ENCODE measurements at places on chromosomes 3 and 15.

DNA sequence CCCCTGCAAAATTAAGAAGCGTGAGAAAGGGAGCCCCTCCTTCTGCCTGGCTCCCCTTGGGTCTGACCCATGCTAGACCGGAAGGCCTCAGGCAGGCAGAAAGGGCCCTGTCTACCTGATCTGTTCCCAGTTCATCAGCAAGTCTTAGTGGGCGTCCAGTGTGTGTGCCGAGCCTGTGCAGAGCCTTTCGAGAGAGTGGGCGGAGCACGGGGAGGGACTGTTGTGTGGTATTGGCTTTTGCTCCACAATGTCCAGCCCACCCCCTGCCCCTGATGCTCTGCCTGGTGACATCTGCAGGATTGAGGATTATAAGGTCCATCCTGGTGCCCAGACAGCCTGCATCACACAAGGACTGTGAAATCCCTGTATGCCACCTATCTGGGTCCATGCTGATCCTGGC lies 82.9 kb downstream of the CHDH start:
- no peak for DNase-seq

GRCh38 chr3:167716920-167717319 lies 17.8 kb downstream of the PDCD10 start:
- DNase-seq, result no peak

- no peak for DNase-seq
These were observed 14.7 kb downstream of the TM4SF4 start for GRCh38 chr3:149489060-149489690.

- DNase-seq, result no peak
These were observed 71.9 kb downstream of the CSNK1G1 start for GRCh38 chr15:64284042-64284441.

DNA sequence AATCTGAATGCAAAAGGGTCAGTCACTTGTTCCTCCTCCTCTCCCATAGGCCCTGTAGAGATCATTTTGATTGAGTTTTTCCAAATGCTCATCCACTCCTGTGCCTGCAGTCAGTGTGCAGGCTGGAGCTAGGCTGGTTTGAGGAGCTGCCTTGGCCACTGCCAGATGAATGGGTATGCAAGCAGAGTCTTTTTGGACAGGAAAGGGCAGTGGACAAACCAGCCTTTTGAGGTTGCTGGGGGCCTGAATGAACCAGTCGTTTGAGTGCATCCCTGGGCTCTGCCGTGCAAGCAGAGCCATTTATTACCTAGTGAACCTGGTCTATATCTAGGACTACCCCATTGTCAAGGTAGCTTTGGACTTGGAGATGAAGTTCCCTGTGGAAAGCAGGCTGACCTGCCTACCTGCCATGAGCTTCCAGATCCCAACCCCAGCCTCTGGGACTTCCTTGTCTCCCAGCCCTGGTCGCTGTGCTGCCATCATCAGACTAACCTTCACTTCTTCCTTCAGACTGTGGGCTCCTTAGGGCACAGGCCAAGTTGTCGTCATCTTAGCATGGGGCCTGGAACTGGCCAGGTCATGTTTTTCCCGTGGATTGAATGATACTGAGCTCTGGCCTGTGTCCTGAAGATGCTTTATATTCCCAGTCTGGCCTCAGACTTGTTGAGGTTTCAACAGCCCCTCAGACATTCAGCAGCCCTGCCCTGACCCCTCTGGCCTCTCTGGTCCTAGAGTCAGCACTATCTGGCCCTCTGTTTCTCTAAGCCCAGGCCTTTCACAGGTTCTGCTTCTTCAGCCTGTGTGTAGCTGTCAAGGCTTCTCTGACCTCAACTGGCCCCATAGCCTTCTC lies 55.5 kb upstream of the PRR23C start:
- no peak for DNase-seq

DNA sequence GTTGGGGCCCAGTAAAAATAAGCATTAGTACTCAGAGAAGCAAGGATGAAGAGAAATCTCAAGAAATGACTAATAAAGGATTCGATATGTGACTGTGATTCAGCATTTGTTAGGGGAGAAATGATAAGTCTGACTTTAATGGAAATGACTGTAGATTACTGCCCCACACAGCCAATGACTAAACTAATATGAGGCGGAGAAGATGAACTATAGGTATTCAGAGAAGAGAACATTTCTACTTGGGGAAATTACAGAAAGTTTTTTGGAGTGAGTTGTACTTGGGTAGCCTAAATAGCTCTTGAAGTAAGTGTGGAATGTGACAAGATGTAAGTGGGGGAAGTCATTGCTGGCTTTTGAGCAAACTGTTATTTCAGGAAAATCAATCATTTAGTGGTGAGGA lies 380.0 kb downstream of the PDCD6IP start:
- DNase-seq, result no peak

DNA sequence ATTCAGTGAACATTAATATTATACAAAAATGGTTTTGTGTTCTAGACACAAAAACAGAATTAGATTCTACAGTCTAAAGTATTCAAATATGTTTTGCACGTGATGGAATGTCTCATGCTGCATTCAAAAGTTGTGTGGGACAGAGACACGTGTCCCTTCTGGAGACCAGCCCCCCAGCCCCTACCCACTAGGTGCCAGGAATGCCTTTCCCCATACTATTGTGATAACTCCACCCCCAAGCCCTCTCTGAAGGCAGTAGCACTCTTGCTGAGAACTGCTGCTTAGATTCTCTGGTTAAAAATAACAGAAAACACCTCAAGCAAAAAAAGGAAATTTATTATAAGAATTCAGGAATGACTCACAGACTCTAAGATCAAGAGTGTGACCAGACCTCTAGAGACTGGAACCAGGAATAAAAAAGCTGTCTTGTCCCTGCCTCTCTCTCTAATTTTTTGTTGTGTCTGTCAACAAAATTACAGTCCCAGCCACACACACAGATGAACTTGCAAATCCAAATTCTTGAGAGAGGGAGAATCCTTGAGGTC lies 57.7 kb downstream of the PXYLP1 start:
- no peak for DNase-seq

DNA sequence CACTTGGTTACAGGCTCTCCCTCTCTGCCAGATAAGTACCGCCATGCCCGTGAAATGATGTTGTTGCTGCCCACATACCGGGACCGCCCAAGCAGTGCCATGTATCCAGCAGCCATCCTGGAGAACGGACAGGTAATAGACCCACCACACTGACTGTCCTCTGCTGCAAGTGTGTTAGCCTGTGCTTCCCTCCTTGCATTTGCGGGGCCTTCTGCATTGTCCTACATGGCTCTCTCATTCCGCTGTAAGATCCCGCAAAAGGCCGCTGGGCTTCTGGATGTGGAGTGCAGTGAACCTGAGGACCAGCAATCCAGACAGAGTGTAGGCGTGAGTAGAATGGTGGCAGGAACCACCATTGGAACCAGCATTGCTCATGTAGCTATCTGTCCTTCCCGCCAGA lies 10.6 kb upstream of the MANF start:
- no peak for DNase-seq

DNA sequence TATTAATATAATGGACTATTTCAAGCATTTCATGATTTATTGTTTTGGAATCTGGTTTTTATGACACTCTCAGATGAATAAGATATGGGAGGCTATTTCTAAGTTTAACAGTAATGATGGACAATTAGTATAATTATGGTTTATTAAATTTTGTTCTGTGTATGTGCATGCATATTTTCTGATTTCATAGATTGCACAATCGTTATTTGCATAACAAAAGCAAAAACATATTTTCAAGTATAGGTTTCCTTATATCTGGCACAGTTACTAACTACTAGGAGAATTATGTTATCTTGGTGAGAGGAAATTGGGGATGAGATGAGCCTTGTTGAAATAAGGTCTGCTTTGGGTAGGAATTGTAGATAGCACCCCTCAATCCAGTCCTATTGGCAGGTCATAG lies 413.1 kb downstream of the MCTP2 start:
- no peak for DNase-seq

DNA sequence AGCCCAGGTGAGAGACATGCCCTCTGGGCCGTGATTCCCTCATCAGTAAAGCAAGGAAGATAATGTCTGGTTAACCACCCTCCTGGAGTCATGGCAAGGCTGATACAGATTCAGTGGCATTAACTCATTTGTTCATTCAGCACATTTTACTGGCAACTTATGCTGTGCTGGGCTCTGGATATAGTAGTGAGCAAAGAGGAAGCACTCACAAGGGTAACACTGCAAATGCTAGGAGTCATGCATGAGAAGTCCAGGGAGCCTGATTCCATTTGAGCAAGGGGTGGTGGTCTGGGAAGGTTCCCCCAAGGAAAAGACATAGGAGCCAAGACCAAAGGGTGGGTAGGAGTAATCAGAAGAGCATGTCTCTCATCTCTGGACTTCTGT lies 50.2 kb downstream of the SMAD3 start:
- DNase-seq, result no peak

DNA sequence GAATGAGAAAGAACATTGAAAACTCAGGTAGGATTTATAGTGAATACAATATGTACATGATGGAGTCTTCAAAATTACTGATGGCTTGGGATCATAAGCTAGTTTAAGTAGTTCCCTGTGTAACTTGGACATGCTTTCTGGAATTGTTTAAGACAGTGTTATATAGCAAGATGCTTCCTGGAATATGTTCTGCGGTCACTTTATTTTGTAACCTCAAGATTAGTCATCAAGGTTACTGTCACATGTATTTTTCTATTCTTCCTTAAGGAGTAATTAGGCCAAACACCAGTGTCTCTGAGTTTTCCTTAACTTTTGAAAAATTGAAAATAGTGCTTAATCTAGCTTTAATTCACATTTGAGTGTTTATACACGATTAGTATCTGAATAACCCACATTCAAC lies 760.3 kb upstream of the ARRDC4 start:
- no peak for DNase-seq

GRCh38 chr15:26665957-26666791 lies 106.7 kb downstream of the GABRB3 start:
- no peak for DNase-seq

GRCh38 chr3:23944007-23944783 lies 891 bp upstream of the NR1D2 start:
- DNase-seq, result no peak

GRCh38 chr3:110528305-110529121 lies 543.1 kb upstream of the NECTIN3 start:
- no peak for DNase-seq

- DNase-seq, result no peak
These were observed 457.5 kb upstream of the ALCAM start for GRCh38 chr3:104909198-104909597.

GRCh38 chr3:133857767-133858166 lies 37.9 kb downstream of the RAB6B start:
- peak; percentile 67 for DNase-seq

- no peak for DNase-seq
These were observed 205.0 kb downstream of the LPP start for GRCh38 chr3:188358787-188359493.

- no peak for DNase-seq
These were observed 69.9 kb downstream of the LDHAL6B start for GRCh38 chr15:59276225-59277178.

GRCh38 chr15:90036343-90036742 lies 35.2 kb downstream of the ZNF710 start:
- no peak for DNase-seq

GRCh38 chr15:100093211-100094126 lies 248.3 kb downstream of the ADAMTS17 start:
- DNase-seq, result peak; percentile 37

DNA sequence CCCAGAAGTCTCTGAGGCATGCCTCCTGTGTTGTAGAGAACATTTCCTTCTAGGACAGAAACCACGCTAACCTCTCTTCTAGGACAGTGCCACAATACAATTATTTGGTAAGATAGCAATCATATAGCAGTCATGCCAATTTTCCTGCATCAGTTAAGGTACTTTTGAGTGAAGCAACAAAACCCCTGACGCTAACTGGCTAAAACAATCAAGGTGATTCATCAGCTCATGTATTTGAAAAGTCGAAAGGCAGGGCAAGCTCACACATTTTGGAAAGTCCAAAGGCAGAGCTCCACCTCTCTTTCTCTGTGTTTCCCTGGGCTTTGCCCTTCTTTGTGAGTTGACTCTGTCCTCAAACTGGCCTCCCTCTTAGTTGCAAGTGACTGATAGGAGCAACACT lies 10.1 kb downstream of the TERC start:
- no peak for DNase-seq

- no peak for DNase-seq
These were observed 111.3 kb downstream of the CD47 start for GRCh38 chr3:107979538-107979937.

DNA sequence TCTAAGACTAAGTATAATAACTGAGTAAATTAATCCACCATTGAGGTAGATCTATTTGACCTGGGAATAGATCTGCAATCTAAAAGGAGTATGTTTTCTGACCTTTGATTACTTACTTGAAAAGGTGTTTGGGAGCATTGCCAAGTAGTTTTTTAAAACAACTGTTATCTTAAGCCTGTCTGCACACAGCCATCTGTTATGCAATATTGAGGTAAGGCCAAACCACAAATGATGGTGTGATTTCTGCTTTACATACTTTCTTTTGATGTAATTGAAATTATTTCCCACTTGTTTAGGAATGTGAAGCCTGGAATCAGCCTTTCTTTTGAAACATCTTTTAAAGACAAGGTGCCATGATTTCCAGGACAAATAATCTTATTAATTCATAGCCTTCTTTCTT lies 274.0 kb downstream of the BBX start:
- DNase-seq, result no peak

- DNase-seq, result no peak
These were observed 175.1 kb upstream of the ATP11B start for GRCh38 chr3:182618085-182618732.

- DNase-seq, result no peak
These were observed 100.2 kb downstream of the SV2B start for GRCh38 chr15:91200101-91200754.

- DNase-seq, result peak; percentile 9
These were observed 59.2 kb downstream of the SRGAP3 start for GRCh38 chr3:9190276-9190675.

DNA sequence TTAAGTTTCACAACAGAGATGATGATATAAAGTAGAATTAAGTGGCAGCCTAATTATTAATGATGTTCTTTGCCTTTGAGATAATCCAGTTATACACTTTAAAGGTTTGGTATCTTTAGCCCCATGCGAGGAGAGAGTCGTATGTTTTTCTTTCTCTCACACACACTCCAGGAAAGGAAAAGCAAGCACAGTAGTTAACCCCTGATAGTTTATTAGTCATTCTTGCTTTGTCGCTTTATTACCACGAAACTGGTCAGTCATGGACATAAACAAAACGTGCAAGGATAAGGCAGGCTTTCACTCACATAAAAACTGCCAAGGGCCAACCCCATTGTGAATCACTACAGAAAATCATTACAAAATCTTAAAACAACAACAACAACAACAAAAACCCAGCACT lies 866.9 kb downstream of the FHIT start:
- no peak for DNase-seq
